Stimulated activated naive CD8-positive, alpha-beta T cell treated with anti-CD3 and anti-CD28 coated beads, Interleukin-15, Interleukin-2, amounts not matched to agents 100 U/mL and 50 U/mL, for 24 hours (primary cell): ENCODE measurements at places on chromosomes 1 and 21.
A peak's percentile ranks its signal among the peaks of the same experiment; 100 is the strongest.

DNA sequence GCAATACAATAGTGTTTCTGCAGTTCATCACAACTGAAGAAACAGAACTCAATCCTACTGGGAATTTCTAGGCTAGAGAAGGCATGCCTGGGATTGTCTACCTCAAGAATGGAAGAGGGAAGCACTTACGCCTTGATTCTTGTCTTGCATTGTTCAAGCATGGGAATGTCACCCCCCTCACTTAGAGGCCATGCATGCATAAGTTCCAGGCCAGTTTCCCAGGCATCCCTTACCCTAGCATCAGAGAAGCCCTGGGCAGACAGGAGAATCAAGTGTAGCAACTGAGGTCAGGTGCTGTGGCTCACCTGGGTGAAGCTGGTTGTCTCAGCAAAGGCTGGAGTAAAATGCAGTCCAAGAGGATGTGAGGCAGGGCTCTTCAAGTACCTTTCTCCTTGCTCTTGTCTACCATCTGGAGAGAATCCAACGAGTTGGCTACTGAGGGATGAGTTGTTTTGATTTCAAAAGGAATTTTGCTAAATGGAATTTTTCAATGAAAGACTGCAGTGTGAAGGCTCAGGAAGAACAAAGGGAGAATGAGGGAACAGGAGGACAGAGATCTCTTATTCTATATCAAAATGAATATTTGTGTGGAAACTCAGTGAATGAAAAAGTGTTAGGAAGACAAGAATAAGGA, 174.3 kb downstream of the NEK7 start:
- no peak for DNase-seq

GRCh38 chr21:38774152-38774551, 31.6 kb upstream of the ETS2 start:
- no peak for DNase-seq

GRCh38 chr1:232077809-232078208, 451.2 kb downstream of the DISC1 start:
- no peak for DNase-seq

GRCh38 chr1:71687376-71687775, 595.0 kb downstream of the NEGR1 start:
- no peak for DNase-seq

- DNase-seq, result no peak
Measured at GRCh38 chr1:41078193-41078592, 56.7 kb upstream of the SLFNL1 start.

DNA sequence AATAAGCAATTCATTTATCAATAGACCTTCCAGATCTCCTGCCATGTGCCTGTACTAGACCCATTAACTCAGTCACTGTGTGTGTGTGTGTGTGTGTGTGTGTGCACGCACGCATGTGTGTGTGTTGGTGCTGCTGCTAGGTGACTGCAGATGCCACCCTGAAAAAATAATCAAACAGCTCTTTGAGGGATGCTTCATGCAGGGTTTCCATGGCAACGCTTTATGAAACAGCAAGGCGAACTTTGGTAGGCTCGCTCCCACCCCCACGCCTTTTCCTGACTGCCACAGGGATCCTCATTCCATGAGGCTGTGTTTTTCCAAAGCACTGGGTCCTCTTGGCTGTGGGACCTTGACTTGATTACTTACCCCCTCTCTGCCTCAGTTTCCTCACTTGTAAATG, 94.0 kb downstream of the HMGB4 start:
- DNase-seq, result no peak

DNA sequence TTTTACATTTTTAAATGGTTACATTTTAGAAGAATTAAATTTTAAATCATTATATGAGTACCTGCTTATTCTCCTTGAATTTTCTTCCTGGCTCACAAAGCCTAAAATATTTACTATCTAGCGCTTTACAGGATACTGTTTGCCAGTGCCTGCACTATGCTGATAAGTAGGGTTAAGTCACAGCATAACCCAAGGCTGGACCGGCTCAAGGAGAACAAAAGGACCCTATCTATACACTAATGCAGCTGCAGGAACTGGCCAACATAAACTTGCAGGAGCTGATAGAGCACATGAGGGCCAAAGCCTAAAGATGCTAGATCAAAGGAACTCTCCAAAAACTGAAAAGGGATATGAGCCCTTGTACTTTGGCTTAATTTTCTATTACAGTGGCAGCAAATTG, 1086.9 kb upstream of the TMPRSS15 start:
- no peak for DNase-seq

GRCh38 chr1:84774669-84775534, 84.6 kb upstream of the SSX2IP start:
- no peak for DNase-seq

- no peak for DNase-seq
Measured at GRCh38 chr1:173507205-173507846, 30.2 kb downstream of the PRDX6 start.

- DNase-seq, result no peak
Measured at GRCh38 chr1:230498704-230499103, 72.6 kb upstream of the PGBD5 start.

DNA sequence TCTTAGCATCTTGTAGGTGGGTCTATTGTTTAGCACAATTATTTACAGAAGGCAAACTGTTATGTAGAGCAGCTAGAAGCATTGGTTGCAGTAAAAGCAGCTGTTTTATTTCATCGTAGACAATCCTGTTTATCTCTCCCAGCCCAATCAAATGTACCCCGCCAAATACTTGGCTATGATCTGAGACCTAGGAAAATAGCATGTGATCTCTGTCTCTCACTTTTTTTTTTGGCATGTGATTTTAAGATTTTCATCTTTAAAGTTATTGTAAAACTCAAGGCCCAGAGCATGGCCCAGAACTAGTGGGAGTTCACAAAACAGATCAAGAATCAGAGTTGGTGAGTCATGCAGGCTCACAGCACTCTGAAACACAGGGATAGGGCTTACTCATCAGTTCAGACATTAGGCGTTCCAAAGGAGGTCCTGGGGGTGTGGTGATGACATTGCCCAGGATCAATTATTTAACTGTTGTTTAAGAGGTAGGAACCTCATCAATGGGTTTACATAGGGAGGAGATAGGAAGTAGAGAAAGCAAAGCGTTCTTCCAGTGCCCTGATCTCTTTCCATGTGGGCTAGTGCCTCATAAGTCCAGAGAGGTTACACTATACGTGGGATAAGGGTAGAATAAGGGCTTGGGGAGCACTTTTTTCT, 40.2 kb downstream of the TBX19 start:
- no peak for DNase-seq

DNA sequence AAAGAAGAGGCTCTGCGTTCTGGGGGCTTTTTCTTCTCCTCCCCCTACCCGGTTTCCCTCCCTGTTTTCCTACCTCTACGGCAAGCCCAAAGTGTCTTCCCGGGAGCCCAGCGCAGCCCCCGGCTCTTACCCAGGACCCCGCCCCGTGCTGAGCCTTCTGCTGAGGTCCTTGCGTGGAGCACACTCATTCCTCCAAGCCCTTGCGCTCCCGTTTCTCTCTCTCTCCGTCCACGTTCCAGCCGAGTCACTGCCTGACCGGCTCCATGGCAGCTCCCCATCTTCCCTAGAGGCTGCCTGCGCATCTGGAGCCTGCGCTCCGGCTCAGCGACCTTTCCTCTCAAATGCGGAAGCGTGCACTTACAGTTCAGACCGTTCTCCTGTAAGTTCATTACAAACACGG, 24.9 kb upstream of the PDXK start:
- DNase-seq, result no peak

GRCh38 chr1:179302070-179302469, 8.5 kb downstream of the SOAT1 start:
- no peak for DNase-seq

- DNase-seq, result no peak
Measured at GRCh38 chr1:39295901-39296300, 91.4 kb downstream of the MACF1 start.

DNA sequence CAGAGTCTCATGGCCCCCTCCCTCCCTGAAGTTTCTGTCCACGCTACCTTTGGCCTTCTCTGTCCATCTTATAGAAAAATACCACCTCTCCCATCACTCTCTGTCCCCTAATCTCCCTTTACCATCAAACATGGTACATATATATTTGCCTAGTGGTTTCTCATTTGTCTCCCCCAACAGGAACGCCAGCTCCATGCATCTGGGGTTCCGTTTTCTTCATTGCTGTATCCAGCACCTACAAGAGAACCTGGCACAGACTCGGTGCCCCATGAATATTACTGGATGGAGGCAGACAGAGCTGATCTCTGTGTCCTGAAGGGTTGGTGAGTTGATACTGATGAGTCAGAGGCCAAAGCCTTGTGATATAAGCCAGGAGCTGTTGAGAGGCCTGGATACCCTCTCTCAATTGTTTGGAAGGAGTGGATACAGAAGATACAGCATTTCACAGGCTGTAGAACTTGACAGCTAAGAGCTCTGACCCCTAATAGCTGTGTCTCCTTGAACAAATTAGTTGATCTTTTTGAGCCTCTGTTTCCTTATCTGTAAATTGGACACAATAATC, 21.9 kb downstream of the HEYL start:
- DNase-seq, result no peak

GRCh38 chr1:13703558-13704490, 3.8 kb downstream of the PRDM2 start:
- no peak for DNase-seq

GRCh38 chr1:153389401-153389800, 1.5 kb downstream of the S100A8 start:
- DNase-seq, result no peak

DNA sequence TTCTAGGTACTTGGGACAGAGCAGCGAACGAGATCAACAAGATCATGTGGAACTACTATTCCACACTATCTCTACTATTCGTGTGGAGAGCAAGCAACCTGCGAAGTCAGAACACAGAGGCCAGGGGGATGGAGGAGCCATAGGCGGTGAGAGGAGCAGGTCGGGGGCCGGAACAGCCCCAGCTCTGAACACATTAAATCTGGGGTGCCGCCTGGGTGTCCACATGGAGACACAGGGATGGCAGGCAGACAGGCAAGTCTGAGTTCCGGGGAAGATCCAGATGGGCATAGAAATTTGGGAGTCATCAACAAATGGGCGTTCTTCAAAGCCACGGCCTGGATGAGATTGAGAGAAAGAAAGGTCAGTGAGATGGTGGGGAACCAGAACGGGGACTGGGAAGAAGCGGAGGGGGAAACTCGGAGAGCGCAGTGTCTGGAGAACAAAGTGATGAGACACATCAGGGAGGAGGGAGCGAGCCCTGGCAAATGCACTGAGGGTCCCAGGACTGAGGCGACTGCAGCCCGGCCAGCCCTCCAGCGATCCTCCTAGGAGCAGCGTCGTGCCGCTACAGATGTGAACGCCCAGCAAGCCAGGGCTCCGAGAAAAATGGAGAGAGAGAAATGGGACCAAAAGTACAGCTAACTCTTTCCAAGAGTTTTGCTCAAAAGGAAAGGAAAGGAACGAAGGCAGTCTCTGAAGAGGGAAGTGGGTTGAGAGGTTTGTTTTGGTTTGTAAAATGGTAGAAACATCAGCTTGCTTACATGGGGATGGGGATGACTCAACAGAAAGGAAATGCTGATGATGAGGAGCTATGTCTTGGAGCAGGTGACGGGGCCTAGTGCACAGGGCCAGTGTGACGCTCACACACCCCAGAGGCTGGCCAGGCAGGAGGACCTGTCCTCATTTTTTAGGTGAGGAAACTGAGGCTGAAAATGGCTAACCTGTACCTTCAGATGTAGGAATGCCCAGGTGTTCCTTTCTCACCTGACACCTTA, 84.5 kb downstream of the GLIS1 start:
- DNase-seq, result no peak

- no peak for DNase-seq
Measured at GRCh38 chr1:91283421-91283726, 121.3 kb downstream of the HFM1 start.

DNA sequence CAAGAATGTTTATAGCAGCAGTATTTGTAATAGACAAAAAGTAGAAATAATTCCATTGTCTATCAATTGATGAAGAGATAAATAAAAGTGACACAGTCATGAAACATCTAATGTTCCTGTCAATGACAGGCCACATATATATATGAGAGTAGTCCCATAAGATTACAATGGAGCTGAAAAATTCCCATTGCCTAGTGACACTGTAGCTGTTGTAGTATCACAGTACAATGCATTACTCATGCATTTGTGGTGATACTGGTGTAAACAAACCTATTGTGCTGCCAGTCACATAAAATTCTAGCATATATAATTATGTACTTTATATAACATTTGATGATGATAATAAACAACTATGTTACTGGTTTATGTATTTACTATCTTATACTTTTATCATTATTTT, 141.9 kb upstream of the LYPLAL1 start:
- DNase-seq, result no peak

- DNase-seq, result no peak
Measured at GRCh38 chr1:24909388-24909898, 20.6 kb downstream of the RUNX3 start.

GRCh38 chr1:208047476-208047934, 136.6 kb upstream of the CD34 start:
- no peak for DNase-seq

- DNase-seq, result no peak
Measured at GRCh38 chr1:27507960-27508665, 18.1 kb upstream of the WASF2 start.

DNA sequence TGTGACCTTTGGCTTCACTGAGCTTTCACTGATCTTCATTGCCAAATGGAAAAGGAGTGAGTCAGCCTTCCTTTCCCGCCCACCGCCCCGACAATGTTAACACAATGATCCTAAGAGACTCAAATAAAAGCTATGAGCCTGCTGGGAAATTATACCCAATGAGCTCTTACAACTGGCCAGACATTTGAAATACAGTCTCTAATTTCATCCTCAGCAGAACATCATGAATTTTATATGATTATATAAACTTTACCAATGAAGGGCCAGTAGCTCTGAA, 252.5 kb downstream of the SIPA1L2 start:
- DNase-seq, result peak; percentile 37

- DNase-seq, result no peak
Measured at GRCh38 chr1:203706444-203706843, 58.5 kb upstream of the LAX1 start.

- no peak for DNase-seq
Measured at GRCh38 chr1:234244482-234244881, 128.8 kb upstream of the COA6 start.

DNA sequence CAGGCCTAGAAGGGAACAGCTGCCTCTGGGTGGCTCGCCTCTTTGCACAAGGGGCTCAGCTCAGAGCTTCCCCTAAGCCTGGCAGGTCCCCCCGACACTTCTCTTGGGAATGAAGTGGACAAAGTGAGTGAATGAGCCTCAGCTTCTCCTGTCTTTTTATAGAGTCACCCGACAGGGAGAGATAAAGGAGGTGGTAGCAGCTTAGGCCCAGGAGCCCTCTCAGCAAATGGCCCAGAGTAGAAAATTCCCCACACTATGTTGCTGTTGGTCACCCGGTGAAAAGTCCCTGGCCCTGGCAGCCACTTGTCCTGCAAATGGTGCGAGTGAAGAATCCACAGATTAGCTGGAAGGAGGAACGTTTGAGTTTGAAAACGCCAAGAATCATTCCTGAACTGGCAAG, 2.4 kb downstream of the CLDN14 start:
- no peak for DNase-seq

DNA sequence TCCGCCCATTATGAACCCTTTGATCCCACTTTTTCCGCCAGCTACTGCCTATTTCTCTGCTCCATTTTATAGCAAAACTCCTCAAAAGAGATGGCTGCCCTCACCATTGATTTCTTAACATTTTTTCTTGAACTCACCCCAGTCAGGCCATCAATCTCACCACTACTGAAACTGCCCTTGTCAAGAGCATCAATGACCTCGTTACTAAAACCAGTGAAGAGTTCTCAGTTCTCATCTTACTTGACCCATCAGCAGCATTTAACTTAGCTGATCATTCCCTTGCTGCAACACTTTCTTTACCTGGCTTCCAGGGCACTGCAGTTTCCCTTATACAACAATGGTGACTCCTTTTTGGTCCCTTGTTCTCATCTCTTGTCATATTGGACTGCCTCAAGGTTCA, 35.2 kb upstream of the FASLG start:
- DNase-seq, result no peak
